ENCODE measurements at places on chromosomes 4 and X.

GRCh38 chrX:154541896-154542722, 4.5 kb downstream of the G6PD start:
- DNase-seq: no peak

DNA sequence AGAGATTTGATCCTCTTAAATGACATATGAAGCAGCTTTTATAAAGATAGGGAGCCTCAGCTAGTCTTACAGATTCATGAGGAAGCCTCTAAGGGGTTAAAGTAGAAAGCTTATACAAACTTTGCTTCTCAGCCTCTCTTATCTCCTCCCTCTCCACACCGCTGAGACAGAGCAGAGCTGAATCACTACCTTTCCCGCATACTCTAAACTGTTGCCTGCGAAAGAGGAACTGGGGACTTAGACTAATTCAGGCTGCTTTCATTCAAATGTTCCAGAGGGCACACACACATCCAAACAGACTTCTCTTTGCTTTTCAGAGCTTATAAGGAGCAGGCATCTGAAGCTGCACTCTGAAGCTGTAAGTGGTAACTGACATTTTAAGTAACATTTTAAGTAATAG, at the start of gene SERTM2:
Gene SERTM2, plus strand, starts transcription at position 169 of the 400 bp plus-strand sequence. CDS start 7,213 bp downstream, outside the sequence.
- DNase-seq: no peak

DNA sequence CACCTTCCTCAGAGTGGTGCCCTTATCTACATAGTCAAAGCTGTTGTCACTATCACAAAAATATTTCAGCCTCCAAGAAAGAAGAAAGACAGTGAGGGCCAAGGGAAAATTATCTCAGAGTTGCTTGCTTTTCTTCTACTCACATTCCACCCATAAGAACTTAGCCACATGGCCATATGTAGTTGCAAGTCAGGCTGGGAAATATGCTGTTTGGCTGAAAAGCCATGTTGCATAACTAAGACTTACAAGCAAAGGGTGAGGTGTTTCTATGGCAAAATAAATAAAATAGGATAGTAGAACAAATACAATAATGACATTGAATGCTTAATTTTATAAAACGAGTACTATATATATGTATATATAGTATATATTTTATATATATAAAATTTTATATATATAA, 365.9 kb upstream of the PABPC4L start:
- no peak for DNase-seq

- no peak for DNase-seq
Observed at GRCh38 chr4:106337916-106338315, 21.6 kb downstream of the AIMP1 start.

DNA sequence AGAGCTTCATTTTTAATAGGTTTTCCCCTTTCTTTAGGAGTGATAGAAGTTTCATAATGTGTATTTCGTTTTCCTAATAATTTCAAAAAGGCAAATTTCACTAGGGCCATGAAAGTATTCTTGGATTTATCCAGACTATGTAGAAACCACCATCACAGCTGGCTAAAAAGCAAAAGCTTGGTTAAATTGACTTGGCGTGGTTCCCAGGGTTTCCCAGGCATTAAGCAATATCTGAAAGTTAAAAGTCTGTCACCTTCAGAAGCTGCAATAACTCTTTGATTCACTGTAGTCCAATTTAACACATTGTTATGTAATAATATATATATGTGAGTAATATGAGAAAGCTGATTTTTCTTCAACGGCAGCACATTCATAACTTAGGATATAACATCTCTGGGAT, 38.3 kb downstream of the NDNF start:
- peak; percentile 6 for DNase-seq

DNA sequence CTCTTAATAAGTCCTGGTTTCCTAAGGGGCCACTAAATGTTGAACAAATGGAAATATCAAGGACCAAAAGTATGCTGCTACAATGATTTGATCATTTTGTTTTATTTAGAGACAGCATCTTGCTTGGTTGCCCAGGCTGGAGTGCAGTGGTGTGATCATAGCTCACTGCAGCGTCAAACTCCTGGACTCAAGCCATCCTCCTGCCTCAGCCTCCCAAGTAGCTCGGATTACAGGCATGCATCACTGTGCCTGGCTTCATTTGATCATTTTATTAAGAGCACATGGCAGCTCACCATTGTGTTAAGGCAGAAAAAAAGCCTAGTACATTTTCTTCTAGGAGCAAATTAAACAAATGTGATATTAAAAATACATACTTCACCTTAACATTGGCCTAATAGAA, 52.7 kb downstream of the DCLK2 start:
- no peak for DNase-seq

DNA sequence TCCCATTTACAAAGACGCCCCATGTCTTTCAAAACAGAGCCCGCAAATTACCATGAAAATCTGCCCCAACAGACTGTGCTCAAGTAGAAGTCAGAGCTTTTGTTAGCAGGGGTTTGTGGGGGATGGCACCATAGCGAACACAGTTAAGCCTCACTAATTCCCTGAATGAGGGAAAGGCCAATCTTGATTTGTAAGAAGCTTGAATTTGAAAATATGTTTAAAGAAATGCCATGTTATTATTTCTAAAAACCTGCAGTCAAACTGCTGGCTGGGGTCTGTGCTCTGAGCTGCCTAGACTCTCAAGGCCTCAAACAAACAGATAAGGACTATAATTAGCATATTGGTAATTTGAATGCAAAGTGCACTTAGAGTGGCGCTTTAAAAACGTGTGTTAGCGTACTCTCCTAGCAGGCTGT, 9.4 kb upstream of the PAK3 start:
- DNase-seq: peak; percentile 59

- no peak for DNase-seq
Observed at GRCh38 chrX:10989386-10989785, 121.7 kb upstream of the HCCS start.

DNA sequence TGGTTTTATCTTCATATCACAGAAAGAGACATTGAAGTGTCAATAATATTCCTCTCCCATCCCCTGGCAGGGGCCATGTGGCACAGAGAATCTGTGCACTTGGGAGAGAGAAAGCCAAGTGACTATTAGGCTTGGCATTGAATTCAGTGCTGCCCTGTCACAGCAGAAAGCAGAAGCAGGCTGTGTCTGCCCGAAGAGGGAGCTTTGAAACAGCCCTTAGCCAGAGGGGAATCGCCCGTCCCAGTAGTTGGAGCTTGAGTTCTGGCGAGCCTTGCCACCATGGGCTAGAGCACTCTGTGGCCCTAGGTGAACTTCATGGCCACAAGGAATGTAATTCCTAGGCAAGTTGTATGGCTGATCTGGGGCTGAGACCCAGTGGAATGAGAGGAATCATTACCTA, 282.5 kb upstream of the PCDH10 start:
- DNase-seq: no peak

- no peak for DNase-seq
Observed at GRCh38 chr4:152009983-152010709, 249.3 kb upstream of the GATB start.

- no peak for DNase-seq
Observed at GRCh38 chrX:68640661-68641060, 6.8 kb upstream of the STARD8 start.

DNA sequence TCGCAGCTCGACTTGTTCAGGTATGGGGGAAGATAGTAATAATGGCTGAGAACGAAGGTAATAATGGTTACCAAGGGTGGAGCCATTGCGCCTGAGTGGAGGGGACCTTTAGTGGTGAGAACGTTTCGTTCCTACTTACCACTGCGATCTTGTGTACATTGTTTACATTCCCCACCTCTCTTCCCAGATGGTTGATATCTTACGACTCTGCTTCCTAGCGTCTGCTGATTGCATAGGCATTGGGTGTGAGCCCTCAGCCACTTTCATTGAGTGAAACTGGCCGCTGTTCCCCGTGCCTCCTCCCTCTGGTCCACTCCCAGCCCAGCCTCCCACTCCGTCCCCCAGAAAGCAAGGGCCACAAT, 850 bp downstream of the IGBP1 start:
- no peak for DNase-seq

DNA sequence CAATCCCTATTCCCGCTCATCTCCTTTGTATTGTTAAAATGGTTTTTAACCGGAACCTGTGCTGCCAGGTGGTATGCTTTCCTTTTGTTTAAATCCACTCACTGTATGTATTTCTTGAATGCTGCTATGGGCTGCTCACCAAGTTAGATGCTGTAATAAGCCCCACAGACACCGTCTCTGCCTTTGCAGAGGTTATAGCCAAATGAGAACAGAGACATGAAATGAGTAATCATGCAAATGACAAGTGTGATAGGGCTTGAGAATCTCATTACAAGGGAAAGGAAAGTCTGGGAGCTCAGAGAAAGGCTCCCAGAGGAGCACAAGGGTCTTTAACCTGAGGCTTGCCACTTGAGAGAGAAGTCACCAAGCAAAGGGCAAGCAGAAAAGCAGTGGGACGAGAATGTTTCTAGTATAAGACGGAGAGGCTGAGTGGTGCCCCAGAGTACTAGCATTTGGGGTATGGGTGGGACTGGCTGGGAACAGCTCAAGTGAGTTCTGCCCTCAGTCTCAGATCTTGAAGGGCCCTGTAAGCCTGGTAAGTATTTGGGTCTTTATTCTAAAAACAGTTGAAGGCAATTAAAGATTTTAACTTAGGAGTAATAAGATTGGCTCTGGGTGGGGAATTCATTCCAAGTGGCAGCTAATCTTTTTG, 110.8 kb upstream of the H2AZ1 start:
- no peak for DNase-seq

- DNase-seq: no peak
Observed at GRCh38 chr4:146346276-146346675, 131.9 kb downstream of the REELD1 start.

DNA sequence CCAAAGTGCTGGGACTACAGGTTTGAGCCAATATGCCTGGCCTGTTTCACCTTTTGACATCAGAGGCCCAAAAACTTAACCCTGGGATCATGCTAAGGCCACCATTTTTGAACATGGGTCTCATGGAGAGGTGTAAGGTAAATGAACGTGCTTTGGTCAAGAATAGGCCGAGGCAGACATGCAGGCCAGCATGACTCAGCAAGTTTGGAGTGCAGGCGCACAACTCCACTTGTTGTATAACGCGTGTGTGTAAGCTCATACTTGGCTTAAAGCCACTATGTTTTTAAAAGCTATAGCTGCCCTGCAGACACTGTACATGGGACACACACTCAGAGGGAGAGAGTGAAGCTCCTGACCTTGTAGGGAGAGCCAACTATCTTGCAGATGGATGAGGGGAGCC, 43.8 kb upstream of the HPSE start:
- no peak for DNase-seq

- no peak for DNase-seq
Observed at GRCh38 chr4:13516315-13516860, 27.9 kb downstream of the NKX3-2 start.

- DNase-seq: no peak
Observed at GRCh38 chr4:142656178-142656577, 189.9 kb downstream of the INPP4B start.

DNA sequence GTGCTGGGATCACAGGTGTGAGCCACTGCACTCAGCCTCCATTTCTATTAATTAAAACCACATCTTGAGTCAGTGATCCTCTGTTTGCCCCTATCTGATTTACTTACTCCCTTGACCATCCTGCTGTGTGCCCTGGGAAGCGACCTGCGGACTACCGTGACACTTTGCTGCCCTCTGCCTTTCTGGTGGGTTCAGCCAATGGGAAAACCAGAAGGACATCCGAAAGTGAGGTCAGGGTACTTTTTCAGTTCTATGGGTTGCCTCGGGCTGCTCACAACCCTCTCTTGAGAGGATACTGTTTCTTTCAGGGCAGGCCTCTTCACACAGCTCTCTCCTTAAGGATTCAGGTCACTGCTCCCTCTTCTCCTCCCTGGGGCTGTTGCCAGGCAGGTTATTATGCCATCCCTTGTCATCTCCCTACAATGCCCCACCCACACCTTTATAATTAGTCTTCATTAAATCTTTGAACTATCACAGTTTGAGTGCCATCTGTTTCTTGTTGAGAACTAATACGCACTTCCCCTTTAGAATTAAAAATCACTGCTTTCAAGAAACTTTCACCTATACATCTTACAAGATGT, 21.4 kb downstream of the PLAC8 start:
- no peak for DNase-seq

DNA sequence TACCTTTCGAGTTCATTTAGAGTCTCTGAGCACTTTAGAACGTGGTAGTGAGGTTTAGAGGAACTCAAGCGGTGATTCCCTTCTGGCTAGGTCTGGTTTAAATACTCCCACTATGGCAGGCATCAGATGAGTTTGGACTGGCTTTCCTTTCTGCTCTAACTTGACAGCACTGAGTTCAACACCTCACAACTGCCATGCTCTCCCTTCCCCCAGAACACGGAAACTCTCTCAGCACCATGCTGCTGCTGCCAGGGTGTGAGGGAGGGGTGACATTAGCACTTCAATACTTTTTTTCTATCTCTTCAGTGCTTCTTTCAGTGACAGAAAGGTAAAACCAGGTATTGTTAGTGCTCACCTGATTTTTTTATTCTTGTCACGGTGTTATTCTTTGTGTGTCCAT, 234.5 kb upstream of the AGTR2 start:
- no peak for DNase-seq

GRCh38 chrX:65532016-65532415, 2.6 kb downstream of the LAS1L start:
- DNase-seq: no peak

- DNase-seq: no peak
Observed at GRCh38 chr4:25538430-25538829, 117.2 kb upstream of the SLC34A2 start.

GRCh38 chr4:143700046-143700415, 444 bp downstream of the FREM3 start:
- peak; percentile 26 for DNase-seq

GRCh38 chr4:94334962-94335361, 7.7 kb downstream of the HPGDS start:
- no peak for DNase-seq

- DNase-seq: no peak
Observed at GRCh38 chrX:15515931-15516330, 15.3 kb downstream of the BMX start.

GRCh38 chr4:166044871-166045270, 171.8 kb downstream of the TLL1 start:
- no peak for DNase-seq

DNA sequence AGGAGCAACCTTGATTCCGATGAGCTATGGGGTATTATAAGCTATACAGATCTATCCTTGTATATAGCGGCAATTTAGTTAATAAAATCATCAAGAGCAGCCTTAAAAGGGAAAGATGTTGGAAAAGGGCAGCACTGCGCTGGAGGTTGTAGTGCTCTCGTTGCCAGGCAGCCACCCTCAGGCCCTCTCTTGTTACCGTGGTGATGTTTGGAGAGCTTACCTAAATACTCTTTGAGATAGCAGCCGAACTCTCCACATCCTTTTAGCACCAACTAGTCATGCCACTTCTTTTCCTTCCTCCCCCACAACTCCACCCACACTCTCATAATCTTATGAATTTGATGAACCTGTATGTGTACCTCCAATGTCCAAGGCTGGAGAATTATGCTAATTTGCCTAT, 3.8 kb upstream of the RADX start:
- DNase-seq: peak; percentile 76

GRCh38 chr4:90078440-90078839, 48.8 kb upstream of the CCSER1 start:
- DNase-seq: no peak

GRCh38 chr4:89253311-89253710, 54.3 kb downstream of the GPRIN3 start:
- DNase-seq: no peak

Data from NCI-H1105 treated with DMSO at 0.1 percent for 48 hours (cell line).